Suprapubic skin (tissue), 4 donors: ENCODE measurements at places on chromosomes 4 and X.

GRCh38 chr4:176210101-176210500 is 14.7 kb upstream of the SPATA4 start:
- no peak for DNase-seq

GRCh38 chrX:148372925-148373324 is 127.5 kb upstream of the AFF2 start:
- DNase-seq = no peak

GRCh38 chrX:45851434-45851991 is 650.8 kb upstream of the DIPK2B start:
- peak; percentile 63 for DNase-seq

- no peak for DNase-seq
Observed at GRCh38 chr4:79917246-79917645, 155.8 kb downstream of the ANTXR2 start.

- DNase-seq = no peak
Observed at GRCh38 chr4:77010841-77011354, 61.3 kb downstream of the SEPTIN11 start.

GRCh38 chr4:85548116-85548515 is 73.2 kb downstream of the ARHGAP24 start:
- no peak for DNase-seq

- DNase-seq = no peak
Observed at GRCh38 chr4:54367059-54367458, 138.0 kb downstream of the PDGFRA start.
